ENCODE measurements at places on chromosomes 11 and 22.

DNA sequence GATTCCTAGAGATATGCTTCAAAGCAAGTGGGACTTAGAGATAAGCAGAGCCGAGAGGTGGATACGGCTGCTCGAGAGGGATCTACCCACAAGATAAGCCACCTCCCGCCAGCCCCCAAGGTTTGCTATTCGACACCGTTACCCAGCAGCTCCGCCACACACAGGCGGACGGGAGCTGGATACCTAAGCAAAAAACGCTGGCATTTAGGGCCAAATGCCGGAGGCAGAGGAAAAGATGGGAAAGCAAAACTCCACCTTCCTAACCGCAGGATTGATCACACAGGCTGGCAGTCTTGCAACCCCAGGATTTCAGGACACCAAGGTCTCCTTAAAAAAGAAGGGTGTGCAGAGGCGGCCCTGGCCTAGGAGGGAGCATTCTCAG lies 709 bp downstream of the FTH1 start:
- DNase-seq = no peak

- no peak for DNase-seq
Observed at GRCh38 chr11:123173040-123173855, 21.8 kb downstream of the CLMP start.

GRCh38 chr11:109140426-109140825 lies 281.6 kb upstream of the C11orf87 start:
- no peak for DNase-seq

DNA sequence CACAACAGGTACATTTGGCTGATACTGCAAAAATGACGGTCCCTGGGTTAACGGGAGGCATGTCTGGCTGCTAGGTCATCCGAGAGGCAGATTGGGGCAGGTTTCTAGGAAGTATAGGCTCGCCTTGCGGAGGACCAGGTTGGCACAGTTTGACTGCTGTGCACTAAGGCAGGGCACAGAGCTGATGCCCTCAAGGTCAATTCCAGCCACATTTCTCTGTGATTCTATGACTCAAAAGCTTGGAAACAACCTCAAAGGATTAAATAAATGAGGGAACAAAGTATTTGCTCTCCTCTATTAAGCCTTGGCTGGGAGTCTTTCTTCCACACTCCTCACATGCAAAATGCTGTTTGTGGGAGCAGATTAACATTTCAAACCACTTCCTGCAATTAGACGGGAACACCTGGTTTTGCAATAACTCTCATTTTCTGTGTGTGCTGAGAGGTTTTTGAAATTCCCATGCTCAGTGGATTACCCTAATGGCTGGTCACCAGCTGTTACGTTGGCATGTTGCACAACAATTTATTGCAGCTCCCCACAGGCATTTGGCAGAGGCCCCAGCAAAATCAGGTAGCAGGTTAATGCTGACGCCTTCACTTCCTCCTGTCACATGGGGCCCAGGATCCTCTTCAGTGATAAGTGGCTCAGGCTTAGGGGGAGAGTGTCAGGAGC lies 61.0 kb upstream of the PLET1 start:
- DNase-seq = no peak

- DNase-seq = no peak
Observed at GRCh38 chr22:30080805-30081204, 541 bp downstream of the HORMAD2 start.

DNA sequence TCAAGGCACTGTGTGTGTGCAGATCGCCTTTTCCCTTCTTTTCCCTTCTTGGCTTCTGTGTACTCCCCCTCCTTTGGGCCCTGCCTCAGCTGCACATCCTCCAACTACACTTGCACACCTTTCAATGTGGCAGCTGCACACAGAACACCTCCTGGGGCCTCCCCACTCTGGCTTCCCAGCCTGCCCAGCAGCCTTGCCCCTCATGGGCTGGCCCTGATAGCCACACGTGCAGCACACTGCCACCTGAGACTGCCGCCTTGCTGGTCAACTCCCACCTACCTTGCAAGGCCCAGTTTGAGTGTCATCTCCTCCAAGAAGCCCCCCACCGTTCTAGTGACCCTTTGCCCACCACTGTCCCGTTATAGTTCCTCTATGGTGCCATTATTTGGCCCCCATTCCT lies 77.3 kb upstream of the ARFGAP3 start:
- DNase-seq = no peak

GRCh38 chr11:79119491-79120284 lies 321.1 kb downstream of the TENM4 start:
- no peak for DNase-seq

DNA sequence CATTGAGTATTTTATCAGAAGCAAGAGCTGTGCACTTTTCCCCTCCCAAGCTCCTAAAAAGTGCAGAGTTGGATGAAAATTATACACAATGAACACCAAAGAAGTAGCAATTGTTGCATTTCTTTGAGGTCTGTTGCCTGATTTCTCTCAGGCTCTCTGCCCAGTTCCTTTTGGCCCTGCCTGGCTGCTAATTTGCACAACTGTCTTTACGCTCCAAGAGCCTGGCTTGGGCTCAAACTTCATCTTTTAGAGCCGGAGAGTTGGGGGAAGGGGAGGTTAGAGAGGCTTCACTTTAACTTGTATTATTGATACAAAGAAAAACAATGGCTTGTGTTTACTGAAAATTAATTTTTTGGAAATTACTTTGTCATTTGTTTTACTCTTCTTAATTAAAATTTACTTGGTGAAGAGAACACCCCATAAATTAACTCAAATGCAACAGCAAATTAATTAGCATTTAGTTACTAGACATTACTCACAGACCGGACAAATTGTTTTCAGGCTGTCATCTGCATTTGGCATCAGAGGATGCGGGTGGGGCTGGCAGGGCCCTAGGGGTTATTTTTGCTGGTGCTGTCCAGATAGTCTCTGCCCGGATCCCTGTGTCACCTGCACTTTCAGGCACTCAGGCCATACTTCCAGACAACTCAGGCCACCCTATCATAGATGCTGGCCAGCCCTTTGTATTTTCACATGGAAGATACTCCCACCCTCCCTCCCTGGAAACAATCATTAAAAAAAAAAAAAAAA lies 407.3 kb downstream of the NXPE2 start:
- DNase-seq = no peak

DNA sequence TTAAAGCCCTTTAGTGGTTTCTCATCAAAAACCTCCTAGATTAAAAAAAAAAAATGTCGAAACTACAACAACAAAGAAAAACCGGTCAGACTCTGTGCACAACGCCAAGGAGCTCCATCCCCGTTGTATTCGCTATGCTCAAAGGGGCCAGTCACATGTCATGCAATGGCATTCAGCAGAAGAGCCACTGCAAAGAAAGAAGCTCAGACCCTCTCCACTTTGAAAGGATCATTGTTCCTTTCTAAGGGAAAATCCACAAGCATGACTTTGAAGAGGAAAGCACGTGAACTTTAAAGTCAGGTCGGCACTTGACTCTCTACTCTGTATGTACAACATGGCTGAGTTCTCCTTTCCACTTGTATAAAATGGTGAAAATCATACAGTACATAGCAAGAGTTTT lies 655.6 kb downstream of the ETS1 start:
- DNase-seq = no peak

- DNase-seq = no peak
Observed at GRCh38 chr11:97751952-97752351, 1268.8 kb upstream of the CNTN5 start.

GRCh38 chr22:47107431-47107830 lies 345.0 kb downstream of the TBC1D22A start:
- DNase-seq = no peak

DNA sequence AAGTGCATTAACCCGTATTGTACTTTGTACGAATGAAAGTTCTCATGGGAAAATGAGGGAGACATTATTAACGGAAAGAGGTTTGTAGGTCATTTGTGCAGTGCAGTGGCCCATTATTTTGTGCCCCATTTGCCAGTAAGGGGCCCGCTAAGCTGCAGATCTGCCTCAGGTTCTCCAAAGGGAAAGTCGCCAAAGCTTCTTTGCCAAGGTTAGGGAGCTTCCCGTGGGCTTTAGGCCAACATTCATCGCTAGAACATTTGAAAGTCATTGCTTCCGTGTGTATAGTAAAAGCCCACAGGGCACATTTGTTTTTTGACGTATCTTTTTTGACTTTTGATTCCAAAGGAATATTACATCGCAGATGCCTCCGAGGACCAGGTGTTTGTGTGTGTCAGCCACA lies 61.0 kb upstream of the SORL1-AS1 start:
- DNase-seq = no peak

DNA sequence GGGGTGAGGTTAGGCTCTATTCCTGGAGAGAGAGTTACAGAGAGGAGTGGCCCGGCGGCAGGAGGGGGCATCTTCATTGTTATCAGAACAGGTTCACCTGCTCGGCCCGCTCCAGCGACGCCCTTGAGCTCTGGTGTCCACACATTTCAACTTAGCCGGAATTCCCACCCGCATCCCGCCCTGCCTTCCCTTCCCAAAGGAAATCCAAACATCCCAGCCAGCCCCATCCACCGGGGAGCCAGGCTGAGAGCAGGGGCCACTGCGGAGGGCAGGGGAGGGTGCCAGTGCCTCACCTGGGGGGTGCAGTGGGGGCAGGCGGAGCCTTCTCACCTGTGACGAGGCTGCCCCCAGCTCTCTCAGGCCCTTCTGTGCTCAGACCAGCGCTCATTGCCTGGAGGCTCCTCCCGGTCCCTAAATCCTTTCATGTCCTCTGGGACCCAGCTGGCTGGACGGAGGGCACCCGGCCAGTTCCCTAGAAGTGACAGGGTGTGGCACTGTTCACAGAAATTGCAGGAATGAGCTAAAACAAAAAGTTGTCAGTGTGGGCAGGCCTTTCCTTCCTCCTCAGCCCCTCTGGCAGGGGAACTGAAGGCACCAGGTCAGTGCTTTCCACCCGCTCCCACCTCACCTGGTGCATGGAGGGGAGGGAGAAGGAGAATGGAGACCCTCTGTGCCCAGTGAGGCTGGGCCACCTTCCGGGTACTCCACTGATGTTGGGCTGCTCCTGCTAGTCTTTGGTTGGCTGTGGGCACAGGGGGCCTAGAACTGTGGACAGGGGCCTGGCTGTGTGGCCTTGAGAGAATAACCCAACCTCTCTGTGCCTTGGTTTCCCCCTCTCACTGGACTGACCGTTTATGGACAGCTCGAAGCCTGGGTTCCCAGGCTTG lies 2.2 kb upstream of the MRGPRG start:
- DNase-seq = no peak

- DNase-seq = no peak
Observed at GRCh38 chr22:35785181-35785923, 67.7 kb downstream of the APOL5 start.

GRCh38 chr11:11137339-11137738 lies 215.7 kb downstream of the CSNK2A3 start:
- DNase-seq = no peak

- DNase-seq = no peak
Observed at GRCh38 chr11:45423036-45423435, 136.9 kb upstream of the SYT13 start.

DNA sequence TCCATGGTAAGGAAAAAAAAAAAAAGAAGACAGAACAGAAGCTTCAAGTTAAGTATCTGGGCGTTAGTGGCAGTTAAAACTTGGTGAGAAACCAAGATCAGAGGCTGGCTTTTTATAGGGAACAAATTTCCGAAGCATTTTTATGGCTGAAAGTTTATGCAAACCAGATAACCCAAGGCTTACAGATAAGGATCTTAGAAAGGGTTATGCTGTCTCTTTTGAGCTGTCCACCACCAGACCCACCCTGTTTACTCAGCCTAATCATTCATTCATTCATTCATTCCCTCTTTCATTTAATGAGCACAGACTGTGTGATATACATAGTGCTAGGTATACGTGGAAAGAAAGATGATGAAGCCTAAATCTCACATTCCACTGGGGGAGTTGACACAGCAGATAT lies 89.5 kb downstream of the ME3 start:
- DNase-seq = no peak

DNA sequence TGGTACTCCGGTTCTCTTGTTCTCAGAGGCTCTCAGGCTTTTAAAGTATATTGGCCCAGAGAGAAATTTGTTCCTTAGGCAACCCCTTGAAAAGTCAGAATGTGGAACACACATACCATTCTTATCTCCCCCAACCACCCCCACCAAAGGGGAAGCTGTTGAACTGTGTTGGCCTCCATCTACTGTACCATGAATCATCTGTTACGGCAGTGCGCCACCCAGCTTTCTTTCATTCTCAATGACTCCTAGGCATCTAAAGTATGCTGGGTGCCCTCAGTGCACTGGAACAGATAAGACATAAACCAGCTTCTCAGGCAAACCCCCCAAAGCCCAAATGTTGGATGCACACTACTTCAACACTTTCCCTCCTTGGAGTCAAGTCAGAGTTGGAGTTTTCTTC lies 696.2 kb upstream of the TENM4 start:
- DNase-seq = no peak

- no peak for DNase-seq
Observed at GRCh38 chr11:778976-779954, 2.0 kb upstream of the GATD1 start.

GRCh38 chr11:706439-706956 lies 467 bp downstream of the EPS8L2 start:
- no peak for DNase-seq

DNA sequence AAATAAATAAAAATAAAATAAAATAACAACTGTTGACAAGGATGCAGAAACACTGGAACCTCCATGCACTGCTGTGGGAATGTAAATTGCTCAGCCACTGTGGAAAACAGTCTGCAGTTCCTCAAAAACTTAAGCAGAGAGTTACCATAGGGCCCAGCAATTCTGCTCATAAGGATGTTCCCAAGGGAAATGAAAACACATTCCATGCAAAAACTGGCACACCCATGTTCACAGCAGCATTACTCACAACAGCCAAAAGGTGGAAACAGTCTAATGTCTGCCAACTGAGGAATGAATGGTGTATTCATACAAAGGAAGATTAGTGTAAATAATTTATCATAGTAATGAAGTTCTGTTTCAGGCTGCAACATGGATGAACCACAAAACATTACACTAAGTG lies 3.2 kb upstream of the KRTAP5-10 start:
- no peak for DNase-seq

DNA sequence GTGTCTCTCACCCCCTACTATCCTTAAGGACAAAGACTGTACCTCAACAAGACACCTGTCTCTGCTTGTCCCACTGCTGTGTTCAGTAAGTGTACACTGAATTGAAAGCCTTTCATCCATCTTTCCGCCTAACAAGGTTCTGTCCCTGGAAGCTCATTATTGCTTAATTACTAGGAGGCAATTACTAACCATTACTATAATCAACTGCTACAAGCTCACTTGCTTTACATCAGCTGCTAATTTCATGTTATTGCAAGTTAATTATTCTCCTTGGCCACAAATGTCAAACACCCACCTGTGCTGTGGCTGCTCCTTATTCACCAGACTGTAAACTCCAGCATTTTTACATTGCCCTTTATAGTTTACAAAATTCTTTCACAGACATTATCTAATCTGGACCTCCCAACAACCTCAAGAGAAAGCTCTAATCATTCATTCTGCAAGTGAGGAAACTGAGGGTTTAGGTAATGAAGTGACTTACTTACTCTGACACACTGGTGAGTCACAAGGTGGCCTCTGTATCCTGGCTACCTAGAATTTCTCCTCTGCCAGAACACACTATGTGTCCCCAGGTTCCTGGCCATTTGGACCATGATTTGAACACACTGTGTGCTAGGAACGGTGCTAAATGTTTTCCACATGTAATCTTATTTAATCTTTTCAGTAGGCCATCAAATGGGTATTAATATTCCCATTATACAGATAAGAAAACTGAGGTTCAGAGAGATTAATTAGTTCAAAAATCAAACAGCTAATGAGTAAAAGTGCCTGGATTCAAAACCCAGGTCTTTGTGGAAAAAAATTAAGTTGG lies 66.7 kb downstream of the RAB30 start:
- DNase-seq = no peak
